GM23338 (cell line): ENCODE measurements at places on chromosomes 11 and 22. TPM values are rescaled to one million over a fixed set of nuclear protein-coding genes. Genes with fewer than 3 reads are reported as not detected.
A peak's percentile ranks its signal among the peaks of the same experiment; 100 is the strongest.

Gene TRIM51
- total RNA-seq = not detected in 2 replicates

GRCh38 chr11:123434262-123434661, 4.2 kb downstream of the GRAMD1B start:
- peak; percentile 78 for DNase-seq
- no peak overlapping the region for H3K4me3 ChIP-seq
- H3K27me3 ChIP-seq = peaks cover 9% of the 10 kb centered on the region
- H3K36me3 ChIP-seq = no peaks in the 10 kb centered on the region; the same call in 1 of the 2 replicates
- H3K4me1 ChIP-seq = peaks cover 37% of the 10 kb centered on the region

Gene OR8D4
- 0.14 and 0.74 TPM in 2 replicates for total RNA-seq

Gene HMBS
- total RNA-seq = 91.7 and 107 TPM in 2 replicates

GRCh38 chr11:12900496-12900895, 108.6 kb upstream of the RASSF10 start:
- H3K27ac ChIP-seq = no peak overlapping the region
- DNase-seq = no peak
- H3K36me3 ChIP-seq = no peaks in the 10 kb centered on the region
- H3K4me3 ChIP-seq = no peak overlapping the region
- H3K4me1 ChIP-seq = peaks cover 8% of the 10 kb centered on the region; the same call in 1 of the 2 replicates

Gene CTSW
- total RNA-seq = not detected in 2 replicates

DNA sequence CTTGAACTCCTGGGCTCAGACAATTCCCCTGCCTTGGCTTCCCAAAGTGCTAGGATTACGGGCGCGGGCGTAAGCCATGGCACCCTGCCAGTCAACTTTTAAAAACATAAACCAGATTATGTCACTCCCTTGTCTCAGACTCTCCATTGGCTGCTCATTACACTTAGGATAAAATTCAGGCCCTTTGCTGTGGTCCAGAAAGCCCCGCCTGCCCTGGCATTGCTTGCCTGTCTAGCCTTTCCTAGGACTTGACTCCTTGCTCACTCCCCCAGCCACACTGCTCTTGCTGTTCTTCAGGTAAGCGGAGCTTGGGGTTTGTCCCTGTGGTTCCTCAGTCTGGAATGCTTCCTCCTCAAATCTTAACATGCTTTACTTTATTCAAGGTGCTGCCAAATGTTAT, 30.5 kb downstream of the DIXDC1 start:
- peaks cover 5% of the 10 kb centered on the region; the same call in 1 of the 2 replicates for H3K36me3 ChIP-seq
- 0 out of 2 replicates have a peak, but pooled peaks cover 3% of the 10 kb centered on the region for H3K4me1 ChIP-seq
- DNase-seq = no peak
- no peak overlapping the region for H3K27ac ChIP-seq

DNA sequence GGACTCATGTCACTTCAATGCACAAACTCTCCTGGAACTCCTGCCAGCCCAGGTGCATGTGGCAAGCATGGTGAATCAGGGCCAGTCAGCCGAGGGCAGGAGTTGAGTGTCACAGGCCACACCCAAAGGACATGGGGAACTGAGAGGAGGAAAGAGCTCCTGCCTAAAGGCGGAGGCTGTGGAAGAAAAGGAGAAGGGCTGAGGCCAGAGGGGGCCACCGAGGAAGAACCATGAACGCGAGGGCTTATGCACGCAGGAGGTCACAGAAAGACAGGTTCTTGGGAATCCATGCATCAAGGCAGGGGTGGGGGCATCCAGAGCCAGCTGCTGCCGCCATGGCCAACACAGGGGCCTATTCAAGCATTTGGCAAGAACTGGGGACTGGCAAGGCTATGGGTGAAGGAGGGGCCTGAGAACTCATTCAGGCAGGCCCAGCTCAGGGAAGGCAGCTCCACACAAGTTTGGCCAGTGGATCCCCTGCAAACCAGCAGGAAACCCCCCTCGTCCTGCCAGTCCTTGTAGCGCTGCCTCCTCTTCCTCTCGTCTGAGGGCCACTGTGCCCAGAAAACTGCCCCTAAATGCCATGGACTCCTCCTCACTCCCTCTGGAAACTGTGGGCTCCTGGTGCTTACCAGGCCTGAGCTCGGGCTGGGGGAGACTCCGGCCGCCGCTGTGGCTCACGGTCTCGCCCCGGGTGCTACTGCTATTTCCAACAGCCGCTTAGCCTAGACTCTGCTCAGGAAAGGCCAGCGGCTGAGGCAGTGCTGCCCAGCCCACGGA, 15.4 kb downstream of the PPM1F start:
- H3K4me1 ChIP-seq = no peaks in the 10 kb centered on the region; the same call in 1 of the 2 replicates
- no peak overlapping the region for H3K27ac ChIP-seq
- peak overlapping the region; percentile 74; the same call in 1 of the 2 replicates for H3K4me3 ChIP-seq
- H3K36me3 ChIP-seq = no peaks in the 10 kb centered on the region
- H3K27me3 ChIP-seq = no peaks in the 10 kb centered on the region

DNA sequence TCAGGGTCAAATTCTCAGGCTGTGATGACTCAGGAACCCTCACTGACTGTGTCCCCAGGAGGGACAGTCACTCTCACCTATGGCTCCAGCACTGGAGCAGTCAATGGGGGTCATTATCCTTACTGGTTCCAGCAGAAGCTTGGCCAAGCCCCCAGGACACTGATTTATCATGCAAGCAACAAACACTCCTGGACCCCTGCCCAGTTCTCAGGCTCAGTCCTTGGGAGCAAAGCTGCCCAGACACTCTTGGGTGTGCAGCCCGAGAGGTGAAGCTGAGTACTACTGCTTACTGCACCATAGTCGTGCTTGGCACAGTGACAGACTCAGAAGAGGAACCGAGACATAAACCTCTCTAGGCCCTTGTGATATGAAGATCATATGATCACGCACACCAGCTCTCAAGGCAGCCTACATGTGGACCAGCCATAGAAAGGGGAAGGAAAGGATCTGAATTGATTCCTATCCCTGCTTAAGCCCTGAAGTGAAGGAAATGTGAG, 58.2 kb downstream of the ZNF280B start:
- H3K27ac ChIP-seq = no peak overlapping the region
- H3K4me3 ChIP-seq = no peak overlapping the region
- no peak for DNase-seq
- H3K4me1 ChIP-seq = no peaks in the 10 kb centered on the region
- no peaks in the 10 kb centered on the region for H3K36me3 ChIP-seq

Gene MS4A6E
- not detected in 2 replicates for total RNA-seq

DNA sequence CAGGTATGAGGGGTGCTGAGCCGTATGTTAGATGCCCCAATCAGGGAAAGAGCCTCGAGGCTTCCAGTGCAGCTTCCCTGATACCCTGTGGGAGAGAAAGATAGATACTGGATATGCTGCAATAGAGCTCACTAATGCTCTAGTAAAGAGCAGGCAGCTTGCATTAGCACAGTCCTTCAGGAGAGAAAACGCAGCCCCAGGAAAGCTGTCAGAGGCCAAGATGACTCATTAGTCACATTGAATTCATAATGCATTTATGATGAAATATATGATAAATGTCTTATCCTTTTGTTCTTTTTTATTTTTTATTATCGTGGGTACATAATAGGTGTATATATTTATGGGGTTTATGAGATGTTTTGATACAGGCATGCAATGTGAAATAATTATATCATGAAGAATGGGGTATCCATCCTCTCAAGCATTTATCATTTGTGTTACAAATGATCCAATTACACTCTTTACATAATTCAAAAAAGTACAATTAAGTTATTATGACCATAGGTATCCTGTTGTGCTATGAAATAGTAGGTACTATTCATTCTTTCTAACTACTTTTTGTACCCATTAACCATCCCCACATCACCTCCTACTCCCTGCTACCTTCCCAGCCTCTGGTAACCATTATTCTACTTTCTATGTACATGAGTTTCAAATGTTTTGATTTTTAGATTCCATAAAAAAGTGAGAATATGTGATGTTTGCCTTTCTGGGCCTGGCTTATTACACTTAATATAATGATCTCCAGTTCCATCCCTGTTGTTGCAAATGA, 94.5 kb upstream of the TOP3B start:
- no peak overlapping the region for H3K4me3 ChIP-seq
- no peaks in the 10 kb centered on the region for H3K4me1 ChIP-seq
- H3K27me3 ChIP-seq = peaks cover 100% of the 10 kb centered on the region
- no peak overlapping the region for H3K27ac ChIP-seq
- no peak for DNase-seq

Gene EPS8L2
- total RNA-seq = 34.1 and 38.7 TPM in 2 replicates

DNA sequence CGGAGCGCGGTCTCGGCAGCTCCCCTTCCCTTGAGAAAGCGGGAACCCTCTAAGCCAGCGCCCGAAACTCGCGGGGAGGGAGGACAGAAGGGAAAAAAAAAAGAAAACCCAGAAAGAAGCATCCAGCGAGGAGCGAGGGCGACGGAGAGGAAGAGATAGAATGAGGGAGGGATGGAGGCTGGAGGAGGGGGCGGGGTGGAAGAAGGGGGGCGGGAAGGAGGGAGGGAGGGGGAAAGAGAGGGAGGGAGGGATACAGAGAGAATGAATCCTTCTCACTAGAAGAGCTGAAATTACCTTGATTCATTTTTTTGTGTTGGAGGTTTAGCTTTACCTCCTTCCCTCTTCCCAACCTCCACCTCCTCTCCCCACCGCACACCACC, 19.3 kb upstream of the BDNF start:
- peaks cover 43% of the 10 kb centered on the region for H3K27me3 ChIP-seq
- H3K27ac ChIP-seq = 0 out of 2 replicates have a peak overlapping the region, but pooled peaks have one; percentile 78
- peak; percentile 62 for DNase-seq
- no peaks in the 10 kb centered on the region for H3K36me3 ChIP-seq
- H3K4me3 ChIP-seq = peak overlapping the region; percentile 82
- peaks cover 30% of the 10 kb centered on the region for H3K4me1 ChIP-seq

Gene TMPRSS5
- 1.8 TPM in 1 of 2 replicates, not detected in the other for total RNA-seq
